ENCODE measurements at places on chromosomes 1 and 21.

- DNase-seq: no peak
Observed at GRCh38 chr1:201752333-201752732, 76.6 kb upstream of the IPO9 start.

DNA sequence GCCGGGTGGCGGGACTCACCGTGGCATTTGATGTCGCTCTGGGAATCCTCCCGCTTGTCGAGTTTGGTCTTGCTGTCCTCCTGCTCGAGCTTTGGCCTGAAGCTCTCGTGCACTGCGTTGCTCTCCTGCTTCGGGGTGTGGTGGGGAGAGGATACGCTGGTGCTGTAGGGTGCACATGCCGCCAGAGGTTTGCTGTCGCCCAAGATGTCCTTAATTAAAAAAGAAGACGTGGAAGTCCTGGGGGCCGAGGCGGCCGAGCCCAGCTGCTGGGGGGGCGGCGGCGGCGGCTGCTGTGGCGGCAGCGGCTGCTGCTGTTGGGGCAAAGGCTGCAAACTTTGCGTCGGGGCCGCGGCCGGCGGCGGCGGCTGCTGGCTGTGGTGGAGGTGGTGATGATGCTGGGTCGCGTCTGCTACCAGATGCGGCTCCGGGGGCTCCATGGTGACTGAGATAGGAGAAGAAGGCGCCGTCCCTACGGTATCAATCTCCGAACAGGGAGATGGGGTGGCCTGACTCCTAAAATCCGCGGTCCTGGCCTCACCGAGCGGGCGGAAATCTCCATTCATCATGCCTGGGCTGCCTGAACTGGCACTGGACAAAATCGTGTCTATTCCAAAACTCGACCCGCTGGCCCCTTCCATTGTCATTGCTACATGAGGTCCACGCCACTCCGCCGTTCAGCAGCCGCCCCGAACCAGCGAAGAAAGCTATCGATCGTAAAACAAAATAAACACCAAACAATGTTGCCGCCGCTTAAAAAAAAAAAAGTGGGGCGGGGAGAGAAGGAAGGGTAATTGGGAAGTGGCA is at the start of gene BARHL2:
BARHL2 (minus strand) TSS at position 751 of the 804 bp plus-strand sequence; CDS start at position 644, 107 bp downstream.
- DNase-seq: no peak

- DNase-seq: no peak
Observed at GRCh38 chr1:117130526-117130925, 9.0 kb upstream of the TRIM45 start.

DNA sequence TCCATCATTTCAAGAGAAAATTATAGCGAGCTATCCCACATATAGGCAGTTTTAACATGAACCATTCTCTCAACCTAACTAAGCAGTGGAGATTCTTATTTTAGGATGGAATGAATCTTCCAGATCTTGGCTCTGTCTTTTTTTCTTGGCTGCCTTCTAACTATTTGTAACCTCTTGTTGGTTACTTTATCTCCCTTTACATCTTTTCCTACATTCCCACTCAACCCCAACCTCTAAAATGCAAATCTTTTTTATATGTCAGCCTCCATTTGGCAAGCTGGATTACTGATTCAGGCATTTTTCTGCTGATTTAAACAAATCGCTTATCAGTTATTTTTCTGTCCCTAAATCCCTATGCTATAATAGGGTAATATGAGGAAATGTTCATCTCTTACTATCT is 46.9 kb upstream of the LHX8 start:
- DNase-seq: no peak

DNA sequence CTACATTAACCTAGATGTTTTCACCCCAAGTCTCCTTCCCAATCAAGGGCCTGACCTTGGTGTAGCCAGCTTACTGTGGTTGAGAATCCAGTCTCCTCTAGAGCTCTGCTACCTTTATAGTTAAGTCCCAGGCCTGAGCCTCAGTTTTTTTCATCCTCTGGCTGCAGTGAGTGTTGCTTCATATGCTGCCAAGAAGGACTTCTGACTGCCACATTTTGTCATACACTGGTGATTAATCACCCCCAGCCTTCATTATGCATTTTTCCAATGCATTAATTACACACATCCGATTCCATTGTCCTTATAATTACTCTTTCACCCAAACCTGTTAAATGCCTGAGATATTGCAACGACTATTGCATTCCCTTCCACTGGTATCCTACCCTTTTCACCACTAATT is 66.3 kb upstream of the FGGY start:
- DNase-seq: no peak

DNA sequence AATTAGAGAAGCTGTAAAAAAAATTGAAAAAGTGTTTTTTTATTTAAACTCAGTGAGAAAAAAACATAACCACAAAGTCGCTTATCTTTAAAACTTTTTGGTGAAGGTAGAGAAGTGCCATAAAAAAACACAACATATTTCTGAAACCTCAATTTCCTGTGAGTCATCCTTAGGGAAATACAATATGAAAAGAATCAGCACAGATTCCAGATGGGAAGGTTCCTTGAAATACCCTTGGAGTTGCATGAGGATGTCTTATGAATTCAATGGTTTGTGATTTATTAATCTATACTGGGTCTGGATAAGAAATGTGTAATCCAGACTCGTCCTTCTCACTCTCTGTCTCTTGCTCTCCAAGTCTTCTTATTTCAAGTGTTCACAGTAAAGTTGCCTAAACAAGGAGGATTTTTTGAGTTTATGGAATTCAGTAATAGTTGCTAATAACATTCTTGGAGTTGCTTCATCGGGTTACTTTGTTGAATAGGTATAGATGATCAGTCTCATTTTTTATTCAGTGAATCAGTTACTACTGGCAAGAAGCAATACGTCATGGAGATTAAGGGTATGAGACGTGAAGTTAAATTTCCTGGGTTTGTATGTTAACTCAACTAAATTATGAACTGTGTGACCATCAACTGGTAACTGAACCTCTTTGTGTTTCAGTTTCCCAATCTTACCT is 191.4 kb downstream of the KCNK2 start:
- no peak for DNase-seq

DNA sequence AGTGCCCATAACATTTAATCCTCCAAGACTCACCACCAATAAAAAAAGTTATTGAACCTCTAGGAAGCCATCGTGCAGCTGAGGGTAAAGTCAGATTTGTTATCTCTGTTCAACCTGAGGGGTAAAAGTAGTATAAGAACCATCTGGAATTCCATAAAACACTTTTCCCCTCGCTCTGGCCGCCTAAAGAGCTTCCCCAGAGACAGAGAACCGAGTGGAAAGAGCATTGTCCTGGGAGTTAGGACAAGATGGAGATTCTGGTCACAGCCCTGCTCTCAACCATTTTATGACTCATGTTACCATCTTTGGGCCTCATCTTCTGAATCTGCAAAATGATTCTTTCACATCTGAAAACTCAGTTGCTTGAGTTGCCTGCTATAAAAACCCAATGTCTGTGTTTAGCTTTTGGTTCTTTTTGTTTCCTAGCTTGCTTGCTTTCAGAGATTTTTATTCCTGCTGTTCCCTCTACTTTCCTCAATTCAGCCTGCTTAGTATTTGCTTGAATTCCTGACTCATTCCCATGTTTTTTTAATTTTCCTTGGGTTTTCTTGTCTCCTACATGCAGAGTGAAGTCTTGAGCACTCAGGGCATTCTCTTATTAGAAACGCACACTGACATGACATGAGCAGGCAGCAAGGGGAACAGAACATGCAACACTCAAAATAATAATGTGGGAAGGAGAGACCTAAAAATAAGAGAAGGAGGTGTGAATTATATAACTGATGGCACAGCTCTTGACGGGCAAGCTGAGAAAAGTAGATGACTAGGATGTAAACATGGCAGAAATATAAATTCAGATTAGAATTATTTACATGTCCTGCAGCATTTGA is 1.7 kb downstream of the EPHX4 start:
- DNase-seq: no peak

Data from naive thymus-derived CD4-positive, alpha-beta T cell (primary cell).